ENCODE measurements at places on chromosomes 5 and 9.

- DNase-seq: no peak
Measured at GRCh38 chr5:158810615-158811014, 289.1 kb downstream of the EBF1 start.

- no peak for DNase-seq
Measured at GRCh38 chr5:143379606-143380005, 23.9 kb downstream of the NR3C1 start.

GRCh38 chr5:41176952-41177351 lies 36.4 kb downstream of the C6 start:
- DNase-seq: no peak

- DNase-seq: peak; percentile 82
Measured at GRCh38 chr5:157290981-157291711, 25.2 kb downstream of the CYFIP2 start.

DNA sequence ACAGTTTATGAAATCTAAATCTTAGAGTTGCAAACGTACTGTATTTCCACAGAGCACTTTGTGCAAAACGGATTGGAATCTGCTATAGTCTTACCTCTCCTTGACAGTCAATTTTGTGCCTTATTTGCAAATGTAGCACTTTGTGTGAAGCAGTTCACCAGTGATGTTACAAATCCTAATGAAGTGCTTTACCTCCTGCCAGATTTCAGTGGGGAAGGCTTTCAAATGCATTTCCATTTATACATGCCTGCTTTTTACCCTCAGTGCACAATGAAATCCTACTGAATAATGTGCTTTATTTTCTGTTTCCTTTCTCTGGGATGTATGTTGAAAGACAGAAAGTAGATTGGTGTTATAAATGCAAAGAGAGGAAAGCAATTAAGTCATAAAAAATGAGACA lies 2141.6 kb upstream of the C9orf72 start:
- no peak for DNase-seq

GRCh38 chr9:77125665-77126064 lies 51.7 kb upstream of the VPS13A start:
- no peak for DNase-seq

GRCh38 chr9:74645007-74645639 lies 148.0 kb downstream of the RORB start:
- DNase-seq: no peak

Measured in kidney glomerular epithelial cell (primary cell).